ENCODE measurements at places on chromosomes 11 and 22. TPM values are rescaled to one million over a fixed set of nuclear protein-coding genes. Genes with fewer than 3 reads are reported as not detected.

DNA sequence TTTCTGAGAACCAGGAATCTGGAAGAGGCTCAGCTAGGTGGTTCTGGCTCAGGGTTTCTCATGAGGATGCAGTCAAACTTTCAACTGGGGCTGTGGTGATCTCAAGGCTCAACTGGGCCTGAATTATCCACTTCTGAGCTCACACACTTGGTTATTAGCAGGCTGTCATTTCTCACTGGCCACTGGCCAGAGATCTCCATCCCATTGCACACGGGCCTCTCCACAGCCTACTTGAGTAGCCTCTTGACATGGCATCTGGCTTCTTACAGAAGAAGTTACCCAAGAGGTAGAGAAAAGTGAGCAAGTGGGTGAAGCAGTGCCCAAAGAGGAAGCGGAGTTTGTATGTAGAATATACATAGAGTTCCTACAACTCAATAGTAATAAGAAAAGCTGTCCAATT lies 16.0 kb downstream of the CALCA start:
- H3K36me3 ChIP-seq, result no peaks in the 10 kb centered on the region
- H3K4me1 ChIP-seq, result no peaks in the 10 kb centered on the region
- no peak overlapping the region for H3K27ac ChIP-seq
- no peak for DNase-seq

GRCh38 chr11:101008961-101009689 lies 120.5 kb downstream of the PGR start:
- H3K27ac ChIP-seq, result no peak overlapping the region
- H3K4me1 ChIP-seq, result no peaks in the 10 kb centered on the region
- DNase-seq, result no peak
- no peaks in the 10 kb centered on the region for H3K36me3 ChIP-seq
- H3K27me3 ChIP-seq, result no peaks in the 10 kb centered on the region

DNA sequence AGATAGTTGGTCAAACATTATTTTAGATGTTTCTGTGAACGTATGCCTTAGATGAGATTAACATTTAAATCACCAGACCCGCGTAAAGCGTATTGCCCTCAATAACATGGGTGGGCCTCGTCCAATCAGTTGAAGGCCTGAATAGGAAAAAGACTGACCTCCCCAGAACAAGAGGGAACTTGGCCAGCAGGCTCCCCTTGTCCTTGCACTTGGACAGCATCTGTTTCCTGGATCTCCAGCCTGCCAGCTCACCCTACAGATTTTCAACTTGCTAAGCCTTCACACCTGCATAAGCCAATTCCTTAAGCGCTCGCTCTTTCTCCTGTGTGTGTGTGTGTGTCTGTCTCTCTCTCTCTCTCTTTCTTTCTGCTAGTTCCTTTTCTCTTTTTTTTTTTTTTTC lies 8.2 kb downstream of the TOM1 start:
- no peaks in the 10 kb centered on the region for H3K36me3 ChIP-seq
- no peaks in the 10 kb centered on the region for H3K27me3 ChIP-seq
- H3K27ac ChIP-seq, result no peak overlapping the region
- peaks cover 30% of the 10 kb centered on the region for H3K4me1 ChIP-seq

- no peaks in the 10 kb centered on the region for H3K36me3 ChIP-seq
- no peaks in the 10 kb centered on the region for H3K27me3 ChIP-seq
- no peak overlapping the region for H3K27ac ChIP-seq
These were observed 5.9 kb upstream of the FCHSD2 start for GRCh38 chr11:73147771-73148681.

Gene RAPSN
- 0.50 TPM for total RNA-seq

Gene TMEM151A
- 1.0 TPM for total RNA-seq

Data from neural crest cell (in vitro differentiated cells).